Stimulated activated CD8-positive, alpha-beta memory T cell treated with anti-CD3 and anti-CD28 coated beads, Interleukin-2, amount 100 ng/mL, for 1 hour (primary cell): ENCODE measurements at places on chromosomes 11 and 22.

DNA sequence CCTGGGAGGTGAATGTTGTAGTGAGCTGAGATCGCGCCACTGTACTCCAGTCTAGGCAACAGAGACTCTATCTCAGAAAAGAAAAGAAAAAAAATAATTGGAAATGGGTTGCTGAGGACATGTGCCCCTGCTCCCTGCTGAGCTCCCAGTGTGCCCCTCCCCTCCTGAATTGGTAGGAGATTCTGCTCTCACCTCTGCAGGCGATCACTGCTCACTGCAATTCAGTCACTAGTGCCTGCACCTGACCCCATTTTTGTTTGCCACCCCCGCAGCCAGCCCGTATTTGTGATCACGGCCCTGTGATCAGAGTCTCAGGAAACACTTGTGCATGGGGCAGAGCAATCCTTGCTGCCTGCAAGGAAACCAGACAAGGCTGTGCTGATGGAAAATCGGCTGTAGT, 16.3 kb upstream of the SEC14L3 start:
- no peak for DNase-seq

- DNase-seq, result no peak
These were observed 3.9 kb downstream of the CRYBB2 start for GRCh38 chr22:25223269-25223850.

DNA sequence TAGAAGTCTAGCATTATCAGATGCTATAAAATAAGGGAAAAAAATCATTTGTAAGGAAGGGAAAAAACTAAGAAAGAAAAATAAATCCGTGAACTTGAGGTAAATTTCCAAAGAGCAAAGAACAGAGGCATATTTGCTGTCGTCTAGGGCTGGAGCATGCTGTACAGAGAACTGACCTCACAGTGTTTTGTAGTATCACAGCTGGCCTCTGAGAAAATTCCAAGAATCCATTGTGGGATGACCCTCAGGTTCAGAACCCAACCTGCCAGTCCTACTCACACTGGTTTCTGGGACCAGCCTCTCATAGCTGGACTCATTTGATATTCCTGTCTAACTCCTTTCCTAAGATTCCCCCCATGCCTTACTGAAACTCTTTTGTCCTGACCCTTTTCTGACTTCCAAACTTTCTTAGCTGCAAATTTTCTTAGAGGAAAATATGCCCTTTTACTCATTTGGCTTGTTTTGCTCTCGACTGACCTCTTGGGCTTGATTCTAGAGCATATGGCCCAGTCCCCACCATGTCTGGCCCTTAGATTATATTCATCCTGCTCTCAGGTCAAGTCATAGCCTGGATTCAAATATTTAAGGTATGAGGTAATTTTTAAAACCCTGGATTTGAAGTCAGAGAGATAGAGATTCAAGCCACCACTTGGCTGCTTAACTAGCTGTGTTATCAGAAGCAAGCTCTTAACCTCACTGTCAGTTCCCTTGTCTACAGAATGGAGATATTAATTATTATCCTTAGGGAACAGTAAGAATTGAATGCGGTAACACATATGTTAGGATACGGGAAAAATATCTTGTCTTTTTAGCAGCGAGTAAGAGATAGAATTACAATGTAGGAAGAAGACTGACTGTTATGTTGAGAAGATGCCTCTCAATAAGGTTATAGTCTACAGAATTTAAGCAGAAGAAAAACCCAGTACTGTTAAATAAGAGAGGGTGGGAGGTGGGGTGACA, 89.7 kb upstream of the KCNA4 start:
- DNase-seq, result no peak

- DNase-seq, result no peak
These were observed 6.9 kb upstream of the ETS1 start for GRCh38 chr11:128594226-128594625.

GRCh38 chr11:438101-438844, 3.5 kb downstream of the ANO9 start:
- no peak for DNase-seq

- DNase-seq, result peak; percentile 75
These were observed 398 bp upstream of the ATG16L2 start for GRCh38 chr11:72813740-72814285.

- DNase-seq, result no peak
These were observed 15.4 kb downstream of the CARD10 start for GRCh38 chr22:37503850-37504249.

DNA sequence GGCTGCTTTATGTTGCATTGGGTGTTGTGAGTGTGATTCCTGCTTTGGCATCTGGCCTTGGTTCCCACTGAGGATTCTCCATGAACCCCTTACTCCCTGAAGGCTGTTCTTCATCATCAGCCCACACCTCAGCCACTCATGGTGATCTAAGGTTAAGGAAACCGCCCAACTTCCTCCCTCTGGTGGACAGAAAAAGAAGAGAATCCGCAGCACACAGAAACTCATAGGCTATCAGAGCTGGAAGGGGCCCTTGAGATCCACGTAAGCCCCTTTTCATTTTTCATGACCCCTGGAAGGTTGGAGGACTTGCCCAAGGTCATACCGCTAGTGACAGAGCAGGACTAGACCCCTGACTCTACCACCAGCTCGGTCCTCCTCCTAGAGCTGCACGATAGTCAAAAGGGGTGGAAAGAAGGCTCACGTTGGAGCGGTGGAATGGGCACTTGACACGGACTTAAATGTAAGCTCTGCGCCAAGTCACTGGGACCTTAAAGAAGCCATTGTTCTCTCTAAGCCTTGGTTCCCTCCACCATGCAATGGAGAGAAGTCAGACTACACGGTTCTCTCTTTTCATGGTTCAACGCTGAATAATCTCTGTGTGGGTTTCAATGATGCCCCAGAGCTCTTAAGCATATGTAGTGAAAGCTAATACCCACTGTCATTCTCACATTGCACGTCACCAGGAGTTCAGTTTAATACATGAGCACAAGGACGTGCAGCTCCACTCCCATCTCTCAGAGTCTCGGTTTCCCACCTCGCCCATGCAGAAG, 83.6 kb upstream of the CRTAM start:
- peak; percentile 13 for DNase-seq

- DNase-seq, result no peak
These were observed 815.9 kb downstream of the KCNA4 start for GRCh38 chr11:29200791-29201562.

GRCh38 chr11:122269824-122270223, 153.8 kb upstream of the BLID start:
- DNase-seq, result no peak

DNA sequence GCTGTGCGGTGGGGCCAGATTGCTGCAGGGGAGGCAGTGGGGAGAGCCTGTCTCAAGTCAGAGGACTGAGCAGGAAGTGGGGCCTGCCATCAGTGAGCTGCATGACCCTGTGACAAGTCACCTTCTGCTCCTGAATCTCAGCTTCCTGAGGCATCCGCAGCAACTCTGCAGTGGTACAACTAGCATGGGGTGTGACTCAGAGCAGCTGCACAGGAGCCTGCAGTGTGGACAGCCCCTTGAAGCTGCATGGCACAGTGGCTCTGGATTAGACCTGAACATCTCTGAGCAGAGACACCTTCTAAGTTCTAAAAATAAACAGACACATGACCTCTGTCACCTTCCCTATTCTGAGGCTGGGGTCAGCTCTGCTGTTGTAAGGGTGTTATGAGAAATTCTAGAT, 18.0 kb downstream of the FAM227A start:
- DNase-seq, result no peak

- no peak for DNase-seq
These were observed 17.4 kb upstream of the SOX6 start for GRCh38 chr11:16373768-16374167.

DNA sequence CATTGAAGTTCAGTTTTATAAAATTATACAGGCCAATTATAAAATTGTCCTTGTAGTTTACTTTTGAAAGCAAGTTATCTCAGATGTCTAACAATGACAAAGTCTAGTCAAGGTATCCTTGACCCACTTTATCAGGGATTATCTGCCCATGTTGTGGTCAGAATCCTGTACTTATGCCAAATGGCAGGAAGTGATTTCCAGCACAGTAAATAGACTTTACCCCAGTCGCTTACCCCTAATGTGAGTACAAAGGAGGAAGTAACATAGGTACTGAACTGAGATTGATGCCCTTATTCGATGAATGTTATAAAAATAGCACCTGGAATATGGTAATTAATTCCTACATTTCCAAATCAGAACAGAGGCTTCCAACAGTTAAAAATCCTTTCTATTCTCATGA, 355.7 kb downstream of the CNTN5 start:
- DNase-seq, result no peak

DNA sequence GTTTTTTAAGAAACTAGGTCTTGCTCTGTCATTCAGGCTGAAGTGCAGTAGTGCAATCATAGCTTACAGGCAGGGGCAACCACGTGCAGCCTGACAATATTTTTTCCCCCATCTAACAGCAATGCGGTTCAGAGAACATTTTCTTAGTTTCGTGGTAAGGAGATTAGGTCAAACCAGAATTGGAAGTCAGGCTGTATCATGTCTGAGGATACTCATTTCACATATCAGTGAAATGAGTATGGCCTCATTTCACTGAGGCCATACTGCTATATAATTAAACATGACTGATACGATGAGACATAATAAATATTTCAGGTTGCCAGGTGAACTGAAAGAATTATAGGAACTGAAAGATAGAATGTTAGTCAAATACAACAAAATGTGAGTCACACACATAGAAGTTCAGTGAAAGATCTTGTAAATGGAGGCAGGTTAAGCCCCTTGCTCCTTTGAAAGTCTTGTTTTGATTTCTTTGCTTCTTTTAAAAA, 32.5 kb upstream of the IZUMO1R start:
- DNase-seq, result no peak

DNA sequence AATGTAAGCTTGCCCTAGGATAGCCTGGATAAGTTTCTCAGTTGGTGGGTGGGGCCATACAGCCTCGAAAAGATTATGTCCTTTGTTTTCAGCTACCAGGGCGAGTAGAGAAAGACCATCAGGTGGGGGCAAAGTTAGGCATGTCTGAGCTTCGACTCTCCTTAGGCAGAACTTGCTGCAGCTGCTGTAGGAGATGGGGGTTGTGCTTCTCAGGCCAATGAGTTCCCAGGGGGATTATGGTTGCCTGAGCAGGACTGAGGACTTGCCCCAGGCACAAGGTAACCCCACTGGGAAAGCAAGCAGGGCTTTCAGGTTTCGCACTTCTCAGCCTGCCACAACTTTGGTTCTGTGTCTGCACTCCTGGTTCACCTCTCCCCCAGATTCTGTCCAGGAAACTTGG, 173.4 kb upstream of the SESN3 start:
- no peak for DNase-seq

DNA sequence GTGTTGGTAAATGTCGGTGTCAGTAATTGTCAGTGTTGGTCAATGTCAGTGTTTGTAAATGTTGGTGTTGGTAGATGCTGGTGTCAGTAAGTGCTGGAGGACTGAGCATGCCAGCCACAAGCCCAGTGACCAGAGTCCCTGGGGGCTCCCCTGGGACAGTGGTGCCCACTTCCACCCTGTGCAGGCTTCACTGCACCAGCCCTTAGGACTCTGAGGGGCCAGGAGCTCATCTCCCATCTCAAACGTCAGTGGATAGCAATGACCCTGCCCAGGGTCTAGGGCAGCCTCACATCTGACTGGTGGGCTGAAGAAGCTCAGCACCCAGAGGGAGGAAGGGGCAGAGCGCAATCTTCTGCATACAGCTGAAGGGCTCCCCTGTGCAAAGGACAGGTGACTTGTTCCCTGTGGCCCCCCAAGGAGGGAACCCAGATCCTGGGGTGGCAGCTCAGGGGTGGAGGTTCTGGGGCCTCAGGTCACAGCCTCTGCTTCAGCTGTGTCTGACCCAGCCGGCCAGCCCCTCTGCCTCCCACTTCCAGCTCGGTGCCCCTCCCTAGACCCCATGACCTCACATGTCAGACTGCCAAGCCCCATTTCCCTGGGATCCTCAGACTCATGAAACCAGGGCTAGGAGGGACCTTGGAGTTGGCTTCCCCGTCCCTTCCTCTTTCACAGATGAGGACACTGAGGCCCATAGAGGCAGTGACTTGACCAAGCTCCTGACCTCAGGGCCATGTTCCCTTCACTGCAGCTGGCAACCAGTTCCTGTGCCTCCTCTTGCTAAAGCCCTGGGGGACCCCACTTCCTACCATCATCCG, 138.4 kb downstream of the CRYBB2 start:
- no peak for DNase-seq

GRCh38 chr22:31800065-31800464, 46.2 kb downstream of the DEPDC5 start:
- DNase-seq, result no peak

DNA sequence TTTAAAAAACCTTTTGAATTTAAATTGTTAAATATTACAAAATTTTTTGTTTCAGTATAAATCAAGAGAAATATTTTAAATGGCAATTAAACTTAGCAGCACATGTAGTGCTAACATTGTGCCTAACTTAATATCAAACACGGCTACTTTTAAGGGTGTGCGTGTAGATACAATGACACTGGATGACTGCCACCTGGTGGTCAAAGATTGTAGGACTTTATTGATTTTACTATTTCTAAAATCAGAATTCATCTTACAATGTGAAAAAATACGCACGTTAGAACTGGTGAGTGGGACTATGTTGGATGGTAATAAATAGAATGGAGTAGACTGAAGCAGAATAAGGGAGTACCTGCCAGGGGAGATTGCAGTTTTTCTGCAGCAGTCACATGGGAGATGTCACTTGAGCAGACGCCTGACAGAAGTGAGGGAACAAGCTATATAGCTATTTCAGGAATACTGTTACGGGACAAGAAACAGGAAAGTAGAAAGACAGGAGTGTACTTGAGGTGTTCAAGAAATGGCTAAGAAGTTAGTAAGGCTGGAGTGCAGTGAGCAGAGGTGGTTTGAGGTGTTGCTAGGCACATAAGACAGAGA, 52.9 kb downstream of the UVRAG start:
- peak; percentile 23 for DNase-seq

DNA sequence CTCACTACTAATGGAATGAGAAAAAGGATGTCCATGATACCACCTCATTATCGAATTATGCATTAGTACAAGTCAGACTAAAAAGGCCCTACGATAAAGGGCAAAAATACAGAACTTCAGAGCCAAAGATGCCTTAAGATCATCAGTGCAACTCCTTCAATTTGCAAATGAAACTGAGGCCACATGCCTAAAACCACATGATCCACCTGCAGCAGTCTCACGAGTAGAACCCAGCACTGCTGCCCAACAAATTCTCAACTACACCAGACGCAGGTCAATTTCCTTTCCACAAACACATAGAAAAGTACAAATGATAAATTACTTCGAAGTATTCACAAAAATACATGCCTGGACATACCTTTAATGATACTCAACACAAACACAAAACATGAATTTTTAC, 20.1 kb downstream of the KMT5B start:
- no peak for DNase-seq

DNA sequence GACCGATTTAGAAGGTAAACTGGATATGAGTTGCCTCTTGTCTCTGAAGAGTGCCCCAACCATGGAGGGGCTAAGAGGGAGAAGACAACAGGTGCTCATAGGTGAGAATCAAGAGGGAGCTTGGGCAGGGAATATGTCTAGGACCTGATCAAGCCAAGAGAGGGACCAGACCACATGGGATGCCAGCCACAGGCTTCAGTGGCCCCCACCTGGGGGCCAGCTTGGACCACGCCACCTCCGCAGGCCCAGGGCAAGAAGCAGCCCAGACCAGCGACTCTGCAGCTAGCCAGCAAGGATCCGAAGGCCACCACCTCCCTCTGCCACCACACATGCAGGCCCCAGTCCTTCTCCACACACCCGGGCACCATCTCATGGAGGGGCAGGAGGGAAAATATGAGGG, 92.5 kb upstream of the LDLRAD3 start:
- no peak for DNase-seq

- DNase-seq, result no peak
These were observed 9.0 kb upstream of the AHNAK start for GRCh38 chr11:62555464-62556107.
